Osteocyte (in vitro differentiated cells): ENCODE measurements at places on chromosomes 11 and 22. TPM values are rescaled to one million over a fixed set of nuclear protein-coding genes. Genes with fewer than 3 reads are reported as not detected.

Gene IL17REL
- not detected in 2 replicates for total RNA-seq

Gene ART5
- 0.38 and 0.57 TPM in 2 replicates for total RNA-seq

Gene RIMBP3C
- 0.68 TPM in 1 of 2 replicates, not detected in the other for total RNA-seq

Gene IRAG1
- total RNA-seq: 22.2 and 24.0 TPM in 2 replicates

Gene GLYAT
- not detected in 2 replicates for total RNA-seq

Gene MUC5AC
- total RNA-seq: not detected in 2 replicates

Gene BLID
- total RNA-seq: 1.0 and 1.4 TPM in 2 replicates

Gene KRTAP5-7
- not detected in 2 replicates for total RNA-seq

Gene CALCA
- not detected in 2 replicates for total RNA-seq

Gene HEPHL1
- total RNA-seq: not detected in 2 replicates

Gene THY1
- 11.3 and 14.0 TPM in 2 replicates for total RNA-seq

- H3K27ac ChIP-seq: no peak overlapping the region
- DNase-seq: no peak
- H3K36me3 ChIP-seq: no peaks in the 10 kb centered on the region
- no peaks in the 10 kb centered on the region for H3K27me3 ChIP-seq
- no peak overlapping the region for H3K4me3 ChIP-seq
These were observed 10.6 kb upstream of the PLET1 start for GRCh38 chr11:112271242-112271641.

GRCh38 chr22:46490538-46490937, 46.9 kb downstream of the CELSR1 start:
- DNase-seq: no peak
- no peaks in the 10 kb centered on the region for H3K36me3 ChIP-seq
- H3K4me1 ChIP-seq: peaks cover 12% of the 10 kb centered on the region
- H3K4me3 ChIP-seq: no peak overlapping the region
- H3K27ac ChIP-seq: no peak overlapping the region
- H3K27me3 ChIP-seq: no peaks in the 10 kb centered on the region

DNA sequence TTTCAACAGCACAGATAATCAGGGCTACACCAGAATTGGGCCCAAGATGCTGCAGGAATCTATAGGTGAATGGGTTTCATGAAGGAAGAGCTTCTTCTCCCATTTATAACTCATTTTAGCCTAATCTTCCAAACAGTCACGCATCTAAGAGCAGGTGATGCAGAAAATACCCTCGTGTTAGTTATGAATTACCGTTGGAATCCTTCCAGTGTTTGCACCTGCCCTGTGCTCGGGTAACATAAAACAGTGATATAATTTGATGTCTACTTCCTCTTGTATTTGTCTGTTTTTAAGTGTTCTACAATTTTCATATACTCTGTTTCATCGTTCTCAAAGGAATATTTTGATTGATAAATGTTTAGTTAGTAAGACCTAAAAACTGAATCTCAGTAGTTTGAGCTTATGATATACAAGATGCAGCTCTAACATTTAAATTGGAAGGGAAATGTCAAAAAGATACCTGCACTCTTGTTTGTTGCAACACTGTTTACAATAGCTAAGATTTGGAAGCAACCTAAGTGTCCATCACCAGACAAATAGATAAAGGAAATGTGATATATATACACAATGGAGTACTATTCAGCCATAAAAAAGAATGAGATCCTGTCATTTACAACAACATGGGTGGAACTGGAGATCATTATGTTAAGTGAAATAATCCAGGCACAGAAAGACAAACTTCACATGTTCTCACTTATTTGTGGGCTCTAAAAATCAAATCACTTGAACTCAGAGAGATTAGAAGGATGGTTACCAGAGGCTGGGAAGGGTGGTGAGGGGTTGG, 42.1 kb downstream of the PPARA start:
- no peak overlapping the region for H3K4me3 ChIP-seq
- H3K36me3 ChIP-seq: peaks cover 28% of the 10 kb centered on the region
- H3K27me3 ChIP-seq: no peaks in the 10 kb centered on the region
- no peak for DNase-seq

DNA sequence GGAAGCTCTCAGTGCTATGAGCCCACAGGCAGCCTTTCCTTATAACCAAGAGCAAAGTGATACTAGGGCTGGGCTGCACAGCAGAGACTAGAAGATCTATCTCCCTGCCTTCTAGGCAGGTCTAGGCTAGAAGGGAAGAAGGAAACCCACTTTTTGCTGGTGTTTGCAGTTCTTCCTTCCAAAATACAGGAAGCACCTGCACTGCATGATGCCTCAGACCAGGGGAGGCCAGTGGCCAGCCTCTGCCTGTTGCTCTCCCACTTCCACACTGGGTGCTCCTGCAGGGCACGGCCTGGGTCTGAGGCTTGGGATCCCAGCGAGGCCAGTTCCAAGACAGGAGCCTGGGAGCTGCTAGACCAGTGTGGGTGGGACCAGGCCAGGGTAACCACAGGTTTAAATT, 6.0 kb upstream of the UCP3 start:
- no peak for DNase-seq
- peaks cover 14% of the 10 kb centered on the region for H3K36me3 ChIP-seq
- H3K4me3 ChIP-seq: no peak overlapping the region
- H3K27me3 ChIP-seq: no peaks in the 10 kb centered on the region
- peaks cover 16% of the 10 kb centered on the region for H3K4me1 ChIP-seq
- H3K27ac ChIP-seq: no peak overlapping the region

GRCh38 chr11:120566176-120566575, 54.6 kb downstream of the GRIK4 start:
- no peak overlapping the region for H3K27ac ChIP-seq
- DNase-seq: no peak
- H3K4me3 ChIP-seq: no peak overlapping the region
- peaks cover 4% of the 10 kb centered on the region for H3K4me1 ChIP-seq
- H3K27me3 ChIP-seq: peaks cover 20% of the 10 kb centered on the region
